ENCODE measurements at places on chromosomes 6 and 20.

DNA sequence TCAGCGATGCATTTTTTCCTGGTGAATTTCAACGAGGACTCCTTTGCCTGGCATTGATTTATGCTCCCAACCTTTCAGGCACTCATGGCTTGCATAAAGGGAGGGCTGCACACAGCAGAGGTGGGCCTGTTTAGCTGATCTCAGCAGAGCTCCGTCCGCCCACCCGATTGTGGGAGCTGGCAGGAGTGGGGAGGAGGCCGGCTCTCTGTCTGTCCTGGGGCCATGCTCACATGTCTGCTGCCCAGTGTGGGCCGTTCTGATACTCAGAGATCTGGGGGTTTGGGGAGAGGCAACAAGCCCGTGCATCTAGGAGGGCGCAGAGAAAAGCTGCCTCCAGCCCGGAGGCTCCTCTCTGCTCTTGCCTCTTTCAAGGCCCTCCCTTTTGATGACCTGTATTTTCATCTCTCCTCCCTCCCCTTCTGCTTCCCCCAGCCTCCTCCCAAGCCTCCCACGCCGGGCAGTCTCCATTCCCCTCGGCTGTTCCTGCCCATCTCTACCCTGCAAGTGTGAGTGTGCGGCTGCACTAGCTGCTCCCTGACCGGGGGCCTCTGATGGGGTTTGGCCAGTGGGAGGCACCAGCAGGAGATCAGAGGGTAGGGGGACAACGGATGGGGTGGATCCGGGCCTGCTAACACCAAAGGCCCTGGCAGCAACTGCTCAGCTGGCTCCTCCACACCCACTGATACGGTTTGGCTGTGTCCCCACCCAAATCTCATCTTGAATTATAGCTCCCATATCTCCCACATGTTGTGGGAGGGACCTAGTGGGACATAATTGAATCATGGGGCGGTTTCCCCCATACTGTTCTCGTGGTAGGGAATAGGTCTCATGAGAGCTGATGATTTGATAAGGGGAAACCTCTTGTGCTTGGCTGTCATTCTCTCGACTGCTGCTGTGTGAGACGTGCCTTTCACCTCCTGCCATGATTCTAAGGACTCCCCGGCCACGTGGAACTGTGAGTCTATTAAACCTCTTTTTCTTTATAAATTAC, 39.6 kb upstream of the MLN start:
- no peak for DNase-seq

GRCh38 chr6:16505711-16506357, 255.4 kb downstream of the ATXN1 start:
- DNase-seq: no peak

GRCh38 chr6:71028877-71029252, 72.0 kb upstream of the B3GAT2 start:
- no peak for DNase-seq

DNA sequence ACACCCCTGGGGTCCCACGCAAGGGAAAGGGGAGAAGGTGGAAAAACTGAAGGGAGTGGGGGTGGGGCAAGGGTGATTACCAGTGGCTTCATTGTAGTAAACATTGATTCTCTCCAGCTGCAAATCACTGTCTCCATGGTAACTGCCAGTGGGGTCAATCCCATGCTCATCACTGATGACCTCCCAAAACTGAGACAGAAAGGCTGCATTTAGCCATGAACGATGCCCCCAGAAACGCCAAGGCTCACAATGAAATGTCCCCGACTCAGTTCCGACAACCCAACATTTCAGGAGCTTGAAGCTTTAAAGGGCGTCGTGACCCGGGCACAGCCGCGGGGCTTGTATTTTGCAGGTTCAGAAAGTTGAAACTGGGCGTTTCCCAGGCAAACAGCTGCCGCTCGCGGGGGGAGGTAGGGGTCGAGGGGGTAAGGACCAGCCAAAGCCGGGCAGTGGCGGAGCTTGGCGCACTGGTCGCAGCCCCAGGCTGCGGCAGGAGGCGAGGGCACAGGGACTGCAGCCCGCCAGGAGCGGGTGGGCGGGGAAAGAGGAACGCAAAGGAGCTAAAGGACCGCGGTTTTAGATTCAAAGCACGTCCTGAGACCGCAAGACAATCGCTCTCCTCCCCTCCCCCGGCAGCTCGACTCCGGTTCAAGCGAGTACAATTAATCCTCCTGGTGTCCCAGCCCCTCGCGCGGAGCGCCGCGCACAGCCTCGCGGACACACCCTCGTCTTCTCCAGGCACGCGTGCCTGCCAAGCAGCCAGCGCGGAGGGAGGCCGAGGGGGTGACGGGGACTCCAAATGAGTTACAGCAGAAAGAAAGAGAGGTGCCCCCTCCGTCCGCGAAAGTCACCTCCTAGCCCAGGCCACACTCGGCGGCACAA, 731 bp downstream of the TUBB2B start:
- peak; percentile 47 for DNase-seq

GRCh38 chr6:103193413-103193812, 1666.3 kb downstream of the HACE1 start:
- DNase-seq: no peak

DNA sequence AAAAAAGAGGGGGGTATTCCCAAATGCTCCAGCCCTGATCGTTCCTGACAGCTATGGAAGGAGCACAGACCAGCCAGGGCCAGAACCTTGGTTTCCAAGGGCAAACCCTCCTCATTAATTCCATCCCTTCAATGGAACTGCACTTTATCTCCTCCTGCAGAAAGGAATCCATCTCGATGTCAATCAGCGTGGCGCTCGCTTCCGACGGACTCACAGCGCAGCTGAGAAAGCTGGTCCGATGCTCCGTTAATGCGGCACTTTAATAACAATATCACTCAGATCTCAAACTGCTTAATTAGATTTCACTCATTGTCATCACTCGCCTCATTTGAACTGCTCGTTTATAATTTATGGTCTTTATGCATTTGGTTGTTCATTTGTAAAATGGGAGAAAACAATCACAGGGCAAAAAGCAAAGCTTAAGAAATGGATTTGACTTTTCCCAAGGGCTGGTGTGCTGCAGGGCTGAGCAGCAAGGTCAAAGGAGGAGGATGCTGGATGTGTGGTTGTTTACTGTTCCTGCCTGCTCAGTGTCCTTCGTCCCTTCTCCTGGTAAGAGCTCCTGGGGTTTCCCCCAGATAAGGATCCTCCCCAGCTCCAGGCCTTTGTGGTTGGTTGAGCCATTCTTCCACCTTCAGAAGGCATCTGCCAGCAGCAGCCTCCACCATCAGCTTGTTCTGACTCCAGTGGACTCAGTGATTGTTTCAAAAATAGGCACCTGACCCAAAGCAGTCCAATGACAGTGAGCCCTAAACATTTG, 152.7 kb downstream of the ANKRD60 start:
- DNase-seq: peak; percentile 3

DNA sequence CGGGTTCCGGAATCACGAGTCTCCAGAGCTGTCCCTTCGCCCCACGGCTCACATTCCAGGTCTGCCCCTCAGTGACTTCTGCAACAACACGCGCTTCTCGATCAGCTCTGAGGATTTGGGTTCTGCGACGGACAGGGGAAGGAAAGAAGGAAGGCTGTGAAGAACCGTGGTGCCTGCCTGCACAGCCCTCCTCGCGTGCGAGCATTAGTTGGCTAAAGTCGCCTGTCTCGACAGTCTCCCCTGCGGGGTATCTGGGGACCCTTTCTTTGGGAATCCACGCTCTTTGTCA, 23.1 kb downstream of the VPS52 start:
- DNase-seq: no peak

- DNase-seq: no peak
These were observed at the start of gene TOX2 for GRCh38 chr20:43914311-43915210. Gene TOX2 (plus strand): TSS chr20:43914852. CDS start chr20:43914892, 40 bp downstream.

GRCh38 chr6:11322252-11322885, 89.9 kb upstream of the NEDD9 start:
- no peak for DNase-seq

DNA sequence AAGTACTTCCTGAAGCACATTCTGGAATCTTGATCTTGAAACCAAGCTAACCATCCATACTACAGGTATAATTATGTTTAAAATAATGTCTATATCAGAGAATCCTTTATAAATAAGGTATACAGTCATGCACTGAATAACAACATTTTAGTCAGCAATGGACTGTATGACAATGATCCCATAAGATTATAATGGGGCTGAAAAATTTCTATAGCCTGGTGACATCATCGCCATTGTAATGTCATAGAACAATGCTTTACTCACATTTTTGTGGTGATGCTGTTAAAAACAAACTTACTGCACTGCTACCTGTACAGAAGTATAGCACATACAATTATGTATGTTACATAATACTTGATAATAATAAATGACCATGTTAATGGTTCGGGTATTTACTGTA, 31.8 kb downstream of the RNF146 start:
- no peak for DNase-seq

GRCh38 chr6:152532556-152533422, 104.4 kb downstream of the SYNE1 start:
- DNase-seq: no peak

- DNase-seq: no peak
These were observed 23.7 kb upstream of the MMS22L start for GRCh38 chr6:97306544-97307320.

DNA sequence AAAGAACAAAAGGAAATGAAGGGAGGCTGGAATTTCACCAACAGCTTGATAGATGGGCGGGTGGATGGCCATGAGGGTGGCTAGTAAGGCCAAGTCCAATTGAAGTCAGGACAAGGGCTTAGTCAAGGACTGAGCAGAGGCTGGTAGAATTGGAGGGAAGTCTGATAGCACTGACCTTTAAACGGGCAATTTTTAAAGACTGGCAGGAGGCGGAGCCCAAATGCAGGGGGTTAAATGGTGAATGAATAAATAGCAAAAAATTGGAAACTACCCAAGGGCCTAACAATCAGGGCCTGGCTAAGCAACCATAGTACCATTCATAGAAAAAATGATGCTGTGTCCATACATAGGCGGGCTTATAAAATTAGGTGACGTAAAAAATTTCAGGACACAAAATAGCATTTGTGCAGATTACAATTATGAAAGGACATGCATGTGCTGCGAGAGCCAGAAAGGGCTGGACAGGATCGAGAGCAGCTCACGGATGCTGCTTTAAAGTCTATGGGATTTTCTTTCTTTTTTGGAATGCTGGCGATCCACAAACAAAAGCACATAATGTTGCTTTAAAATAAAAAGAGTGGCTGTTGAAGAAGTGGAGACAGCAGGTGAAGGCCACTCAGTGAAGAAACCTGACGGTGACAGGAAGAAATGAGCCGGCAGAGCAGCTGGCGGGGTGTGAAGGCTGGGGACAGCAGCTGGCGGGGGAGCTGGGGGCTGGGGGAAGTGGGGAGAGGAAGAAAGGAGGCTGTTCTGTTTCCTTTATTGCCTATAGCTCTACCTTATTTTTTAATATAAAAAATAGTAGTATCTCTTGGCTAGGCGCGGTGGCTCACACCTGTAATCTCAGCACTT, 42.8 kb upstream of the TAF8 start:
- peak; percentile 42 for DNase-seq

- peak; percentile 20 for DNase-seq
These were observed 17.4 kb downstream of the HSPA12B start for GRCh38 chr20:3749689-3750531.

GRCh38 chr20:32248043-32248442, 29.4 kb upstream of the KIF3B start:
- no peak for DNase-seq

DNA sequence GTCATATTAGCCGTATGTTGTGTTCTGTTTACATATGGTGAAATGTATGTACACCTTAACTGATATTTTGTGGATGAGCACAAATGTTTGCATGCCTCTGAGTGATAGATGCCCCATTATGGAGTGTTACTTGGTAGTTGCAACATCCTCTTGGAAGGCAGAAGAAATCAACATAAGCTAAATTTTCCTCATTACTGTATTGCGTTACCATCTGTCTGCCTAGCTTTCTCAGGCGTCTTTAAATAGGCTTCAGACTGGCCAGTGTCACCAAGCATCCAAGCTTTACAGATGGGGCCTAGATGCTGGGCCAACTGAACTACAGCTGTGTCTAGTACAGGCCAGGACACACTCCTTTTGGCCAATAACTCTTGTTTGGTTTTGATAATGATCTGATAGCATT, 250.6 kb downstream of the SAMD5 start:
- no peak for DNase-seq

GRCh38 chr6:17448165-17448564, 54.8 kb downstream of the CAP2 start:
- DNase-seq: no peak

- no peak for DNase-seq
These were observed 53.2 kb upstream of the PBOV1 start for GRCh38 chr6:138271451-138271850.

GRCh38 chr6:6332811-6333244, 12.4 kb upstream of the F13A1 start:
- DNase-seq: no peak

DNA sequence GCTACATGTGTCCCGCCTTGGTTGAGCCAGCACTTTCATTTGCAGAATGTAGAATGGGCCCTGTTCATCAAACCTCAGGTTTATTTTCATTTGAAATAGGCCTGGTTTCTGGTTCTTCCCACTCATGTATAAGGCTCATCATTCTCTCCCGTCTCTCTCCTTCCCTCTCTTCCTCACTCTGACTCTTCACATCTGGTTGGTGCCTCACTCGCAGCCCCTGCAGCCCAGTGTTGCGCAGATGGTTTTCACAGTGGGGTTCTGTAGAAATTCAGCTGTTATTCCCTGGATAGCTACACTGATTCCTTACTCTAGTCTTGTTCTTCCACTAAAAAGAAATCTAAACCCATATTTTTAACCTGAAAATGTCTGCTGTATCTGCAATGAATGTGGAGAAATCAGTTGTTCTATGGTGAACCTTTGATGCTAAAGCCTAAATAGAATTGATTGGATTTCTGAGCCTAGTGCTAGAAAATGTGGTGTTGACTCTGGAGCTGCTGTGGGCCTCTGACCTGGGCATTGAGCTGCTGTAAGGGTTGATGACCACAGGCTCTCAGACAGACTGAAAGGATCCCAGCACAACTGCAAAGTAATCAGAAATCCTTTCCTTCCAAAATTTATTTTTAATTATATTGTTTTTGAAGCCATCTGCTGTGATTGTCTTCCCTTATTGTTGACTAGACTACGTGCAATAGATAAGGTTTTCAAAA, 150.3 kb downstream of the TMEM242 start:
- no peak for DNase-seq

- peak; percentile 83 for DNase-seq
These were observed at the start of gene SNHG17 for GRCh38 chr20:38434770-38435554. Gene SNHG17 (minus strand): TSS chr20:38435328.

DNA sequence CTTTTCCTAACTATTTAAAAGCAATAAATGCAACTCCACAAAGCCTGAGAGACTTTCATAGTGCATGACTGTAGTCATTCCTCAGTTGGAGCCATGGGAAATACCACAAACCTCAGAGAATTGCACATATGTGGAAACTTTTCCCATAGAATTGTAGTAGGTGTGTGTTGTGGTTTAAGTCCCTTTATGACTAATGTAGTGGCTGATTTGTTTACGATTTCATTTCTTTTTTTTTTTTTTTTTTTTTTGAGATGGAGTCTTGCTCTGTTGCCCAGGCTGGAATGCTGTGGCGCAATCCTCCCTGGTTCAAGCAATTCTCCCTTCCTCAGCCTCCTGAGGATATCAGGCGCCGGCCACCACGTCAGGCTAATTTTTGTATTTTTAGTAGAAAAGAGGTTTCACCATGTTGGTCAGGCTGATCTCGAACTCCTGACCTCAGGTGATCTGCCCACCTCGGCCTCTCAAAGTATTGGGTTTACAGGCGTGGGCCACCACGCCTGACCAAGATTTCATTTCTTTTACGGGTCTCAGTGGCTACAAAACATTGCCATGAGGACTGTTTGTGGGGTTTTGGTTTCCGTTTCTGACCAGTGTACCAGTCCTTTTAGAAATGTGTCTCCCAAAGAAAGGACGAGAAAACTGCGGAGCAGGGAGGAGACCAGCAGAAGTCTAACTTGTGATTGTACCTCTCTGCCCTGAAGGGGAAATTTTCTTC, 212.1 kb upstream of the MARCKS start:
- no peak for DNase-seq

GRCh38 chr6:87808005-87808757, 106.1 kb upstream of the AKIRIN2 start:
- no peak for DNase-seq
